Cerebellar nuclear complex (tissue), 1 donor: ENCODE measurements at places on chromosomes 3 and 15.

GRCh38 chr3:123084738-123085237 lies 18.0 kb downstream of the PDIA5 start:
- no peak for DNase-seq

DNA sequence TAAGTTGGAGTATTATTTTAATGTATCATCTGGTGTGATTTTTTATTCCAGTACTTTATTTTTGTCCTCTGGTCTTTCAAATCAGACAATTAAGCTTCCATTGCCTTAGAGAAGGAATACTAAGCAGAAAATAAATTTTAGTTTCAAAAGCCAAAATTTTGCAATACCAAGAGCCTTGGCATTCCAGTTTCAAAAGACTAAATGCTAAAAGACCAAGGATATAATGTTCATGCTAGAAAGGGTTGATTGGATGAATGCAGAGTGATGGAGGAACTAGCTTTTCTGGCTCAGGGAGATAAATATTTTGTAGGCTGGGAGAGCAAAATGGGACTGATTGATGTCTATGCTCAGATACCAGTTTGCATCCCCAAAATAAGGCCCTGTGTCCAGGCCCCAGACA lies 6.2 kb downstream of the CD200 start:
- DNase-seq: no peak

DNA sequence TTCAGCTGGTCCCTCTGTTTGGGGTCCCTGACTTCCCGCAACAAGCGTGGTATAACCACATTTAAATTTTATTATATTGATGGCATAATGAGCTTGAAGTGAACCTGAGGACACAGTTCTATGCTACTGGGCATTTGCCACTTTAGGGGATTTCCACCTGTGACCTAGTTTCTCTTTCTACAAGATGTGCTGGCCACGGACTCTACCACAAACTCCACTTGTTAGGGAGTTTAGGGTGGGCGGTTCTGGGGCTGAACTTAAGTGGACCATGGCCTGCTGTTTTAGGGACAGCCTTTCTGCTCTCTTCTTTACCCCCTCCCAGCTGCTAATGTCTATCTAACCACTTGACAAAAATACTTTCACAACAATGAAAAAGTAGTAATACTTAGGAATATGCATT lies 1199.1 kb downstream of the SI start:
- no peak for DNase-seq

DNA sequence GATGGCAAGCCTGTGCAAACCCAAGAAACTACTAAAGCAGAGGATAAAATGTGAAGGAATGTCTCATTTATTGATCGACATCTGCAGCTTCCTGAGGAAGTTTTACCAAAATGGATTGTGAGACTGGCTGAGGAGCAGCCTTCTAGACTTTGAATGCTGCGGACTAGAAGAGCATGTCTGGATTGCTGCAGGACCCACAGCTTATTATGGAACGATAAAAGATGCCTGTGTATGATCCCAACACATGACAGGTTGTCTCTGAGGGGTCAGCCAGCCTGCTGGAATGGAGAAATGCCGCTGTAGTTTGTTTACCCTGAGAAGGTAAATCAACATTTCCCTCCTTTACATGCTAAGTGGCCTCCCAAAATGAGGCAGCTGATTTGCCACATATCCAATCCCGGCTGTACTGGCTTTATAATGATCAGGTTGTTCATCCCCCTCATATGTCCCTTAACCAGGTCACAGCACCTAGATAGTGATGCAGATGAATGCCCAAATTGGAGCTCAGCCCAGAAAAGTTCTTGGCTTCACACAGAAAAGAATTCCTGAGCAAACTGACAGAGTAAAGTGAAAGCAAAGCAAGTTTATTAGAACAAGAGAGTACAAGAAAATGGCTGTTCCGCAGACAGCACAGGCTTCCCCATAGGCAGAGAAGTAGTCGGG lies 63.9 kb downstream of the IL12A start:
- no peak for DNase-seq

DNA sequence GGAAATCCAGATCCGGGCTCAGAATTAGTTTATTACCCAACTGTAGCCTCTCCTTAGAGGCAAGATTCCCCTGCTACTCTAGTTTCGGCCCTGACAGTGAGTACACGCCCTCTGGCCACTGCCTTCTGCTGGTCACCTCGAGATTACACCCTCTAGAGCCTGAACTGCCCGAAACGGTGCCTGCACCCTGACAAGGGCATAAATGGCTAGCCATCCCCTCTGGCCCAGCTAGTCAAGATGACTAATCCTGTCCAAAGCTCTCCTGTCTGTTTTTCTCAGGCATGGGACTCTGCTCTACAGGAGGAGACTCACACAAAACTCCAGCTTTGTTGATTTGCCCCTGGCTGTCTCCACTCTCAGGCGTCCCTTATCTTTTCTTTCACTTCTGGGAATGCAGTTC lies 150.5 kb upstream of the UBE2E2 start:
- DNase-seq: no peak

- DNase-seq: no peak
Measured at GRCh38 chr15:43406808-43407207, 35.9 kb downstream of the TUBGCP4 start.

- DNase-seq: no peak
Measured at GRCh38 chr15:72790302-72790910, 6.8 kb upstream of the ADPGK start.

- DNase-seq: no peak
Measured at GRCh38 chr15:69852482-69852881, 245.2 kb downstream of the TLE3 start.

- no peak for DNase-seq
Measured at GRCh38 chr3:13528217-13528867, 20.6 kb upstream of the FBLN2 start.

- DNase-seq: no peak
Measured at GRCh38 chr3:46410669-46411068, 3.6 kb downstream of the CCRL2 start.

GRCh38 chr3:101312545-101312944 lies 7.8 kb downstream of the IMPG2 start:
- no peak for DNase-seq

- DNase-seq: no peak
Measured at GRCh38 chr15:33654860-33655259, 313.4 kb upstream of the CHRM5 start.

- no peak for DNase-seq
Measured at GRCh38 chr15:59539799-59540198, 71.8 kb upstream of the GCNT3 start.

DNA sequence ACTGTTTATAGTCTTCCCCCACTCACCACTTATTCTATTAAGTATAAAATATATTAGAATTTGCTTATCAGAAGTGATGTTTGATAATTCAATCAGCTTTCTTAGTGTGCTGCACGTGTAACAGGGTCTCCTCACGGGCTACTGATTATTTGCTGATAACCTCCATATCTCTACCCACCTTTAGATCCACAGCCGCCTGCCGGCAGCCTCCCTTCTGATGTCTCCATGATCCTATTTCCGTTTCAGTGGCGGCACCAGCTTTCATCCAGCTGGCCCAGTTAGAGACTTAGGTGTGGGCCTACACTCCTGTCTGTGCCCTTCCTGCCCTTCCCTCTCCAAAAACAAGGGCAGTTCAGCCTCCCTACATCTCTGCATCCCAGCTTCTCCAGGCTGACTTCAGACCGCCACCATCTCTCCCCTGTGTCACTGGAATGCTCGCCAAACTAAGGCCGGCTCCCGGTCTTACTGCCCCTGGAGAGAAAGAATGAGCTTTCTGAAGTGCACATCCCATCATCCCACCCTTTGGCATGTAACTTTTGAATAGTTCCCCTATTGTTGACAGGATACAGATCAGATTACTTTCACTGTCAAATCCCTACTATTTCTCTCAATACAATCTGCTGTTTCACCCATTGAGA lies 76.6 kb upstream of the PRTG start:
- DNase-seq: no peak

- DNase-seq: no peak
Measured at GRCh38 chr3:173911446-173911845, 513.9 kb downstream of the NLGN1 start.

DNA sequence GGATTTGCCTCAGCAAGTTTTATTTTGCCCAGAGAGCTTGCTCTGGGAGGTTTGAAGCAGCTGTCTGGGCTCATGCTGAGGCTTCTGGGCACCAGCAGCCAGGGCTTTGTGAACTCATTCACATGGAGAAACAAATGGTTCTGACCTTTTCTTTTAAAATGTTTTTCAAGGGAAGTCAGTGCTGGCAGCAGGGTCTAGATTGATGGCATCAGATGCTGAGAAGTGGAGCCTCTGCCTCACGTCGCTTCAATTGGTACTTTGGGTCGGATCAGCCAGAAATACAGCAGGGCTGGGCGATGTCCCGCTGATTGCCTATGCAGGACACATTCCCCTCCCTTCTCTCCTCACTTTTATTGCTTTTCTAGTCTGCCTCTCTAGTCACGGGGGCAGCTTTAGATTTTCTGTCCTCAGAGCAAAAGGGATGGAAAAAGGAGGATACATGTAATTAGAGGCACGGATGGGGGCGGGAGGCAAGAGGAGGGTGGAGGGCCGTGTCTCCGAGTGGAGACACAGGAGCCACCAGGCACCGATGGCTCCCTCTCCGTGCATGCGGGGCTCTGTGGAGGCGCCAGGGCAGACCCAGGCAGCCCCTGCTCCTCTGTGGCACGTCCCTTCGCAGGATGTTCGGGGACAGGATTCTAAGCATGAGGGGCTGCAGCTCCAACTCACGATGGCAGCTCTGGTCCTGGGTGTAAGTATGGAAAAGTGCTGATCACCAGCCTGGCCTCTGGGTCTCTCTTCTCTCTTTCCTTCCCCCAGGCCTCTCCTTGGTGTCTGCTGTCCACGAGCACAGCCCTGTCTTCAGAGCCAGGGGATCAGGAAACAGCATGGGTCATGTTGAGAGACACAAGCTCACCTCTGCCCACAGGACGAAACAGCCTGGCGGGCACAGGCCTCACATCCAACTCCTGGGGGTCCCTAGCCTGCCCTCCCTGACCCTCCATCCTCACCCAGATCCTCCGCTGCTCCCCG lies 116.1 kb downstream of the FAM43A start:
- no peak for DNase-seq

DNA sequence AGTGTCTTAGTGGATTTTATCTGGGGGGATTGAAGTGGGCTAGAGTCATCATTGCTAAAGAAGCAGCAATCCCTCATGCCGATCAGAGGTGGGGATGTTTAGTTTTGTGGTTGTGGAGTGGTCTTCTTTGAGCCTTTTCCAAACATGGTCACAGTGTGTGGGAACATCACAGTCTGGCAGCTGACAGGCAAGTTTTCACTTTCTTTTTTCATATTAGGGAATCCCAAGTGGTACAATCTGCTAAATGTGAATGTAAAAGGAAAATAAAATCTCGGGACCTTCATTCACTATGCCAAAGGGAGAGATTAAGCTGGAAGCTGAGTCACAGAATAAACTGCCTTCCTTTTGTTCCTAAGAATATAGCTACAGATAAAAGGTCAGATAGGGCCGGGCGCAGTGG lies 10.4 kb upstream of the CX3CR1 start:
- DNase-seq: no peak

DNA sequence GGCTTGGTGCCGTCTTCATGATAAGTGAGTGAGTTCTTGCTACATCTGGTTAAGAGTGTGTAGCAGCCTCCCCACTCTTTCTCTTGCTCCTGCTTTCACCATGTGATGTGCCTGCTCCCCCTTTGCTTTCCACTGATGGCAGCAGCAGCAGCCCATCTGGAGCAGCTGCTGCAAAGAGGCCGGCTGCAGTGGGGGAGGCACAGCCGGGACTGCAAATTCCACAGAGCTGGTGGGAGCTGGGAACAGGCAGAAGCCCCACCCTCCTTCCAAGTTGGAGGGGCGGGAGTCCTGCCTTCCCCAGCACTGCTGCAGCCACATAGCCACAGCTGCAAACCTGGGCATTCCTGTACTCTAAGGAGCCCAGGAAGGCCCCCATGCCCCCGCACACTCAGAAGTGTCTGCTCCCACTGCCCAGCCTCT lies 62.8 kb upstream of the IMPG2 start:
- DNase-seq: no peak

- no peak for DNase-seq
Measured at GRCh38 chr15:81939604-81940440, 106.0 kb downstream of the MEX3B start.

DNA sequence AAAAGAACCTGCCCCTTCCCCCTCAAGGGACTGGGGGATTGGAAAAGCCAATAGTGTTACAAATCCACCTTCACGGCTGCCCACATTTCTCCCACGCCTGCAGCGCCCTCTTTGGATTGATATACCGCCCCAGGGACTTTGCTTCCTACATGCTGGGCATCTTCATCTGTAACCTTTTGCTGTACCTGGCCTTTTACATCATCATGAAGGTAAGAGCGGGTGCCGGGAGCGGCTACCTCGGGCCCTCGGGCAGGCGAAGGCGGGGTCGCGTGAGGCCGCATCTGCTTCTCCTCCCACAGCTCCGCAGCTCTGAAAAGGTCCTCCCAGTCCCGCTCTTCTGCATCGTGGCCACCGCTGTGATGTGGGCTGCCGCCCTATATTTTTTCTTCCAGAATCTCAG lies 73.1 kb downstream of the USF3 start:
- DNase-seq: no peak

- DNase-seq: no peak
Measured at GRCh38 chr3:187533797-187534196, 136.4 kb downstream of the SST start.

- no peak for DNase-seq
Measured at GRCh38 chr3:130609166-130609979, 92.4 kb downstream of the COL6A6 start.

GRCh38 chr3:58190291-58190690 lies 20.5 kb downstream of the DNASE1L3 start:
- no peak for DNase-seq

GRCh38 chr3:58293516-58293915 lies 12.5 kb upstream of the RPP14 start:
- DNase-seq: peak; percentile 50

GRCh38 chr15:43086551-43086950 lies 19.3 kb downstream of the UBR1 start:
- DNase-seq: no peak

GRCh38 chr15:58564981-58565380 lies 133.2 kb downstream of the LIPC start:
- DNase-seq: no peak

- no peak for DNase-seq
Measured at GRCh38 chr15:75123395-75123794, 78.3 kb upstream of the C15orf39 start.
